Activated CD8-positive, alpha-beta memory T cell treated with anti-CD3 and anti-CD28 coated beads for 1 hour (primary cell): ENCODE measurements at places on chromosomes 12 and 14.

DNA sequence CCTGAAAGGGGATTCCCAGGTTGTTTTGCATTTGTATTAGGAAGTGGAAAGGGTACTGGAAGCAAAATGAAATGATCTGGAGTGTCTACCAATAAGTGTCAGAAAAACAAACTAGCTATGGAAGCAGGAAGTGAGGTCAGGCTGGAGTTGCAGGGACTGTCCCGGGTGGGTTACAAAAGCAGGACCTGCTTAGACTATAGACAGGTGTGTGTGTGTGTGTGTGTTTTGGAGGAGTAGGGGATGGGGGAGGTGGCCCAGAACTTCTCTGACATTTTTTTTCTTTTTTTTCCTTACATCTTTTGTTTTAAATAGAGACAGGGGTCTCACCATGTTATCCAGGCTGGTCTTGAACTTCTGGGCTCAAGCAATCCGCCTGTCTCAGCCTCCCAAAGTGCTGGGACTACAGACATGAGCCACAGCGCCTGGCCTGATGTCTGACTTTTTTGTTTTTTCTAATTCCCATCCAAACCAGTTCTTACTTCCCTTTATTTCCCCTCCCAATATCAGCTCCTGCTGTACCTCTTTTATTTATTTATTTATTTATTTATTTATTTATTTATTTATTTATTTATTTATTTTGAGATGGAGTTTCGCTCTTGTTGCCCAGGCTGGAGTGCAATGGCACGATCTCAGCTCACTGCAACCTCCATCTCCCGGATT, 512 bp upstream of the RND1 start:
- DNase-seq = no peak

DNA sequence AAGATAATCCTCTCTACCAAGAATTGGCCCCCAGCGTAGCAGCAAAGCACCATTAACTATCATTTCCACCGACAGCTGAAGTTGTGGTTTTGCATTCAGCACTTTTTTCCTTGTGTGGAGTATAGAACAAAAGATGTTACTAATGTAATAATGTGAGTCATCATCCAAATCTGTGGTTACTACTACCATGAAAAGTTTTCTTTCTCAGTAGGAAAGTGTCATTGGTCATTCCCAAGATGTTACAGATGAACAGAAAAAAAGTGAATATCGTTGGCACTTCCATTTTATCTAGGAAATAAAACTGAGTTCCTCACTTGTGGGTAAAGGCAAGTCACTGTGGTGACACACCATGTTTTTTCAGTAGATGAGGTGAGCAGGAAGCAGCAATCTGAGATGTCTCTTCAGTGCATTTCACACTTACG, 30.3 kb upstream of the IFNG start:
- no peak for DNase-seq

DNA sequence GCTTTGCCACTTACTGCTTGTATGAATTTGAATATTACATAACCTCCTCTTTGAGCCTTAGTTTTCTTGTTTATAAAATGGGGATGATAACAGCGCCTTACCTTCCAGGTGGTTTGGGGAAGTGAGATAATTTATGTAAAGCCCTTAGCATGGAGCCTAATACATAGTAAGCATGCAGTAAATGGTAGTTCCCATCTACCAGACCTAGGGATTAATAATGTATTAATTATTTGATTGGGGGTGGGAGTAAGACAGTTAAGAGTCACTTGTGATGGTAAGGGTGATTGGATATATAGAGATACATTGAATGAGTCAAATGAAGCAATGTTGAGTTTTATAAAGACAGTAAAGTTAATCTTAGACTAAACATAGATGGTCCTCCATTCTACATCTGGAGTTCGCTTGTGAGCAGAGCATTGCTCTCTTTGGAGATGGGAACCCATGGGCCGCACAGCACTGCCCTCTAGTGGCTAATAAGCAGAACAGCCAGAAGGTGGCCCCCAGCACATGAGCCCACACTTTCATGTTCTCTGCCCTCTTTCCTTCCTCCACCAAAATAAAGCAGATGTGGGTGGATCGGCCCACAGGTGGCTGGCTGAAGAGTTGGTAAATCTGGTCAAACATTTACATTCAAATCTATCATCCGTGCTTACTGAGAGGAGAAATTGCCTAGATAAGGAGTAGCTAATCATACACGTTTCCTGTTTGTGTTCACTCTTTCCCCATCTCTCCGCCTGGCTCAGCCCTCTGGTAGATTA, 26.5 kb upstream of the TAMALIN start:
- peak; percentile 32 for DNase-seq

- DNase-seq = no peak
Measured at GRCh38 chr12:5872745-5873144, 72.3 kb downstream of the ANO2 start.

DNA sequence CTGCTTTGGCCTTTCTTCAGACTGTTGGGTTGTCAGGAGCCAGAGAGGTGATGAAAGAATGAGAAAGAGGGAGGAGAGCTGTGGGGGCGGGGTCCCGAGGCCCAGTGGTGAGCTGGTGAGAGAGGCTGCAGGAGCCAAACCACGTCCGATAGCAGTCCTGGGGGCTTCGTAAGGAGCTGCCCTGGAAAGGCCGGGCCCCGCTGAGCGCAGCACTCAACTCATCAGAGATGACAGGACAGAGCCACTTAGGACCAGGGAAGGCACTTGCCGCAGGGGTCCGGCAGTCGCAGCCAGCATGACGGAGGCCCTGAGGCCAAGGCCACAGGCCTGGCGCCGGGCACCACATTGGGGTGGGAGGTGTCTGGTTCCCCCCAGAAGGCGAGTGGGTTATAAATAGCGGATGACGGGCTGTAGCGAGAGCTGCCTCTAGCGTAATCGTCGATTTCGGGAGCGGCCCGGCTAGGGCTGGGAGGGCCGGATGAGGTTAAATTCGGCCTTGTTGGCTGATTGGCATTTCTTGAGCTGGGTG, 179.0 kb downstream of the TSPAN9 start:
- DNase-seq = no peak

DNA sequence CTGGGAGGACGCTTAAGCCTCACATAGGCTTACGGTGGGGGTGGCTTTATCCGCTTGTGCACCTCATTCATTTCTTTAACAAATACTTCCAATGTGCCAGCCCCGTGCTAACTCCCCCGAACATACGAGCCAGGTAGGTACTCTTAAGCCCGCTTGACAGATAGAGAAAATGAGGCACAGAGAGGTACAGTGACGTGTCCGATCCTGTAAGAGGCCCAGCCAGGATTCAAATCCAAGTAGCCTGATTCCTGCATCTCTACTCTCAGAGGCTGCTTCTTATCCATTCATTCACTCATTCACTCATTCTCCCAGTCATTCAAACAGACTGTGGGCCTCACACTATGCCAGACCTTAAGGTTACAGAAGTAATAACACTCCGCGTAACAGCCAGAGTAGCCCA, 477 bp downstream of the OAS3 start:
- no peak for DNase-seq

- no peak for DNase-seq
Measured at GRCh38 chr14:90416720-90417119, 19.9 kb downstream of the CALM1 start.

DNA sequence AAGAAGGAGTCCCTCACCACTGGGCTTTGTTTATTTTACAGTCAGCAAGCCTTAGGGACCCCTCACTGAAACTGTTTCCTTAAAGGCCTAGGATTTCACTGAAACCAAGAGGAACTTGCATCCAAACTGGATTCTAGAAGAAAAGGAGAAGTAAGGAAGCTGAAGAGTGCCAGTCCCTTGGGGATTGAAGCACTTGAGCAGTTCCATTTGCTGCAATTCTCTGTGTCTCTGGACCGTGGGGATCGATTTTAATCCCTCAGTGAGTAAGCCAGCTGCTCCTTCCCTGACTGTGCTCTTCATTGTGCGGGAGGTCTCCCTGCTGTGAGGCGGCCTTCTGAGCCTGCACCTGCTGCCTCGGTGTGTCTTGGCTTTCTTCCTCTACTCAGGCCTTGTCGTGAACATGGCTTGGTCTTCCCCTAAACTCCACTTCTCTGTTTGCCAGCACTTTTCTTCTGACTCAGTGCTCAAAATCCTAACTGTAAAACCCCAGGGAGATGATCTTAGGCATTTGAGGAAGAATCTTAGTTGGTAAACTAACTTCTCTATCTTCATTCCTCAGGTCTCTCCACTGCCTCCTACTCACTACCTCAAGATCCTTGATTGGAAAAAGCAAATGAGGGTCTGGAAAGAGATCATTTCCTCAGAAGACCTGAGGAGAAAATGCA, 132.6 kb downstream of the SLC38A6 start:
- DNase-seq = no peak

GRCh38 chr14:44369401-44370123, 137.5 kb downstream of the FSCB start:
- no peak for DNase-seq

DNA sequence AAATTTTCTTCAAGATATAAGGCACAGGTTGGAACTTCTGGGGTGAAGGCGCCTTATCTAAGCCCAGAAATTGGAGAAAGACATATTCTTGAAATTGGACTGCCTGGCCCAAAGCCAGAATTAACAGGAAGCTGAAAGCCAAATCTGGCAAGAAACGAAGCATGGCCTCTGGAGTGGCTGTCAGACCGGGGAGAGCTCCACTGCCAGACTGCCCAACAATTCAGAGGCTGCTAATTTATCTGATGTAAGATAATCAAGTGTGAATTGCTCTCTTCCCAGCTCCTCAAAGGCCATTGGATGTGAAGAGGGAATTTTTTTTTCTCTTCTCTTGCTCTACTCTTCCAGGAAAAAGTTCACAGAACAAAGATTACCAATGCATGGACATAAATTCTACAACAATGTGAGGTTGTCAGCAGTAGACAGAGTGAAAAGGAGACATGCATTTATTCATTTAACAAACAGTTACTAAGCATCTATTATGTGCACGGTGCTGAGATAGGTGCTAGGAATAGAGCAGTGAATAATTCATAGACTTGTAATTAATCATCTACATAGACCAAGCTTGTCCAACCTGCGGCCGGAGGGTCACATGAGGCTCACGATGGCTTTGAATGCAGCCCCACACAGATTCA, at the start of gene GDF3:
GDF3 (minus strand) TSS at position 210 of the 632 bp plus-strand sequence; CDS start at position 163, 47 bp downstream.
- no peak for DNase-seq

DNA sequence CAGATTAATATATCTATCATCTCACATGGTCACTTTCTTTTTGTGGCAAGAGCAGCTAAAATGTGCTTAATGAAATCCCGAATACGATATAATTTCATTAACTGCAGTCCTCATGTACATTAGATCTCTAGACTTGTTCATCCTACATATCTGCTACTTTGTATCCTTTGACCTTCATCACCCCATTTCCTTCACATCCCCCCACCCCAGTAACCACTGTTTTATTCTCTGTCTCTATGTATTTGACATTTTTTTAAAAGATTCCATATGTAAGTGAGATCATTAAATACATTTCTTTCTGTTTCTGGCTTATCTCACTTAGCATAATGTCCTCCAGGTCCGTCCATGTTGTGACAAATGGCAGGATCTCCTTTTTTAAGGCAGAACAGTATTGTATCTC, 23.0 kb upstream of the ST8SIA1 start:
- no peak for DNase-seq

GRCh38 chr12:131088701-131089530, 135.2 kb downstream of the ADGRD1 start:
- no peak for DNase-seq

- DNase-seq = peak; percentile 17
Measured at GRCh38 chr12:49703647-49704137, 3.5 kb downstream of the FMNL3 start.
